ENCODE measurements at places on chromosomes 3 and 15. TPM values are rescaled to one million over a fixed set of nuclear protein-coding genes. Genes with fewer than 3 reads are reported as not detected.

DNA sequence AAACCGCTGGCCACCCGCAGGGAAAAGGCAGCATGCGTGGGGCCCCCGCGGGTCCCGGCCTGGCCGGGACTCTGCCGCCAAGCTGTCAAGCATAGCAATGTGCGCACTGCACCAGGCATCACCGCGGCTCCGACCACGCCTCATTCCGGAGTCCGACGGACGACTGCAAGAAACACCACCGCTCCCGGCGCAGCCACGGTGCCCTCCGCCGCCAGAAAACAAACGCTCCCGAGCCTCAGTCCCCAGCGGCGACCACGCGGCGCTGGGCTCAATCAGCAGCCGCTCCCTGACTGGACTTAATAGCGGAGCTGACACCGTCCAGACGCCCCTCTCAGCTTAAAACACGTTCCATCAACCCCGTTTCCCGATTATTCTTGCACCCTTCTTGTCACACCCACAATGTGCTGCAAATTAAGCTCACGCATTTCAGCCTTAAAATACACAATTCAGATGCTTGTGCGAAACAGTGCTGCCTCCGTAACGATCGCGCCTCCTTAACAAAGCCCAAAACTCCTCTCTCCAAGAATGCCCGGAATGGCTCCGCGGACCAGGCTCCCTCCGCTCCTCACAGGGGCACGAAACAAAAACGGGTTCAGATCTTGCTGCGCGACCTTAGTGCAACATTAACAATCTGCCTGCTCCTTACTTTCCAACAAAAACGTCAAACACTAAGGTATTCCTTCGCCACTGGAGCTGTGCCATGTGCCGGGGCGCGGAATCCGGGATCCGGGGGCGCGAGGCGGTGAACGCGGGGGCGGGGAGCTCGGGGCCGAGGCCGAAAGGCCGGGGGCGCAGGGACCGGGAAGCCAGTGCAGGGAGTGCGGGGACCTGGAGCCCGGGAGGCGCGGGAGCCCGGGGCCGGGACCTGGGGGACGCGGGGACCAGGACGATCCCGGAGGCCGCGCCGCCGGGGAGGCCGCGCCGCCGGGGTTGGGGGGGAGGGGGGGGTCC lies 655 bp downstream of the CYFIP1 start:
- peak; percentile 47 for DNase-seq

The RLBP1 gene
- total RNA-seq: not detected

DNA sequence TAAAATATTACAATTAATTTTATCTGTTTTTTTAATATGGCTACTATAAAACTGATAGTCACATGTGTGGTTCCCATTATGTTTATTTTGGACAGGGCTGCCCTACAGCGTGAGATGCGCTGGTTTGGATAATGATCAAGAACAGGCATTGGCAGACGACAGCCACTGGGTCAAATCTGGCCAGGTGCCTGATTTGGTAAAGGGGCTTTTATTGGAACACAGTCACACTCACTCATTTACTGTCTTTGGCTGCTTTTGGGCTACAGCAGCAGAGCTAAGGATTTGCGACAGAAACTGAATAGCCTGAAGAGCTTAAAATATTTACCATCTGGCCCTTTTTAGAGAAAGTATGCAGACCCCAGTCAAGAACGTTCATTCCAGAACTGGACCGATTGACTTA lies 724.2 kb upstream of the CFAP20DC start:
- DNase-seq: no peak

DNA sequence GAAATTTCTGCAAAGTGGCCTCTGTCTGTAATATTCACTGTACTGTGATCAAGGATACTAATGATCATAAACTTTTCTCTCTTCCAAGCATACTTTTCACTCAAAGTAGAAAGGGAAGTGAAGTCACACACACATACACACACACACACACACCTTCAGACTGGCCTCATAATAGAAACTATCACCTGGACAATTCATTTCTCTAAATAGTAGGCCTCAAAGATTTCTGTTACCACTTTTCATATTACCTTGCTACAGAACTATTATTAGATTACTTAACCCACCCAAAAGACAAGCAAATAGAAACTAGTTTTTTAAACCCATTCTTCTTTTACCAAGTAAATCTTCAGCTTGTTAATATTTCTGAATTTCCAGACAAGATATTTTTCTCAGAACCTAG lies 12.2 kb downstream of the CPB1 start:
- no peak for DNase-seq

- no peak for DNase-seq
These were observed 18.1 kb upstream of the OR5AC2 start for GRCh38 chr3:98068824-98069223.

GRCh38 chr3:61008153-61008997 lies 242.9 kb downstream of the FHIT start:
- DNase-seq: no peak

DNA sequence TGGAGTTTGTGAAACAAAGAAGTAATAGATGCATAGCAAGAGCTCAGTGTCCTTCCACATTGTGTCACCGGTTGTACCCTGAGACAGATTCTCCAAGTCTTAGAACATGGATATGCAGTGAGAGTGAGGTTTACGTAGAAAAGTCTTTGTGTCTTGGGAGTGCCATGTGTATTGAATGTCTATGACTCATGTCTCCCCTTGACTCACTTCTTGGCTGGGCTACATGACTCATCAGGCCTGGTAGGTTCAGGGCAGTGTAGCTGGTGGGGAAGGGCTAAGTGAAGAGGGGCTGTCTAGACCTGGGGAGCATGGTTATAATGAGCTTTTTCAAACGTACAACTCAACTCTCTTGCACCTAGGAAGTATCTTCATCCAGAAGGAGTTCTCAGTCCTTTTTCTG lies 167.4 kb downstream of the GAP43 start:
- DNase-seq: no peak
